ENCODE measurements at places on chromosomes 2 and 18.
A peak's percentile ranks its signal among the peaks of the same experiment; 100 is the strongest.

DNA sequence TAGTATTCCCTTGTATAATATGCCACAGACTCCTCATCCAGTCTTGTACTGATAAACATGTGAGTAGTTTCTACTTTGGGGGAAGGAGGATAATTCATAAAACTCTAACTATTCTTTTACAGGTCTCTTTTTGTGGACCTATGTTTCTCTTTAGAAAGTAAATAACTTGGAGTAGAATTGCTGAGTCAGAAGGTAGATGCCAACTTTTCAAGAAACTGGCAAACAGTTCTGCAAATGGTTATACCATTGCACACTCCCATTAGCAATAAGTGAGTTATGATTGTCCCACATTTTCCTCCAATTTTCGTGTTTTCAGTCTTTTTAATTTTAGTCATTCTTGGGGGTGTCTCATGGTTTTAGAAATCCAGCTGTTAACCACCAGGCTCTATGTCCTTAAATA lies 477.2 kb upstream of the LRRTM4 start:
- no peak for DNase-seq

DNA sequence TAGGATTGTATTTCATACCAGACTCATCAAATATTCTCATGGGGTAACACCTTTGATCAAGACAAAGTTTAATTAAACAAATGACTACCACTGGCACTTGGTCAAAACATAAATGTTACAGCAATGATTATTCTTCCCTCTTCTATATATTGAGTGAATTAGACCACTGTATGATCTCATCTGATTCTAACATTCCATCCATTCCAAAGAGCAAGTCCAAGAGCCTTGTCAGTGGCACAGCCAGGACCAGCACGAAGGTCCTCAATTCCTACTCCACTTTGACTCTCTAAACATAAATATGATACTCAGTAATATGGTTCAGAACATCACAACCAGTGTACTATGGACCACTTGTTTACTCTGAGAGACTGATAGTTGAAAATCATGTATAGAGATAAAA lies 86.4 kb downstream of the AP1S3 start:
- peak; percentile 74 for DNase-seq

DNA sequence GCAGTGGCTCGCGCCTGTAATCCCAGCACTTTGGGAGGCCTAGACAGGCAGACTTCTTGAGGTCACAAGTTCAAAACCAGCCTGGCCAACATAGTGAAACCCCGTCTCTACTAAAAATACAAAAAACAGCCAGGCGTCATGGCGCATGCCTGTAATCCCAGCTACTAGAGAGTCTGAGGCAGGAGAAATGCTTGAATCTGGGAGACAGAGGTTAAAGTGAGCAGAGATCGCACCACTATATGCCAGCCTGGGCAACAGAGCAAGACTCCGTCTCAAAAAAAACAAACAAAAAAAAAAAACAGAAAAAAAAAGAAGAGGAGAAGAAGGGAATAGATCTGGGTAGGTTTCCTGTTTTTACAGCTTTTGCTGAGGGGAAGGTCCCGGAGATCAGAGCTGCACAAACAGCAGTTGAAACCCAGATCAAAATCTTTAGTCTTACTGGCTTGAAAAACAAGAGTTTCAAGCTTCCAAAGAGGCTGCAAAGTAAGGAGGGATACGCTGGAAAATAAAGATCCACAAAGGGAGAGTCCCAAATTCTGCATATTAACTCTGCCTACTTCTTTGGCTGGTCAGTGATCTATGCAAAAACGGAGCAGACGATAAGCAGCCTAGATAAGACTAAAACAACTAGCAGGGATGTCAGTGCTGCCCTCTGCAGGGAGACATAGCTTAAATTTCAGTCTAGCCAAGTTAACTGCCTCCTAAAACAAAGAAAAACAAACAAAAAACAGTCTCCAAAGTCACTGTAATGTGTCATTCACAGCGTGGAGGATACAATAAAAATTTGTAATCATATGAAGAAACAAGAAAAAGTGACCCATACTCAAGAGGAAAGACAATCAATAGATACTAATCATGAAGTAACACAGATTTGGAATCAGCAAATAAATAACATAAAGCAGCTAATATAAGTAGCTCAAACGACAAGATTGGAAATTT lies 74.1 kb downstream of the TLK1 start:
- DNase-seq = peak; percentile 60

- no peak for DNase-seq
Observed at GRCh38 chr18:7370802-7371201, 139.9 kb downstream of the LRRC30 start.

- DNase-seq = peak; percentile 69
Observed at GRCh38 chr18:11494107-11494506, 115.3 kb upstream of the SLC35G4 start.

DNA sequence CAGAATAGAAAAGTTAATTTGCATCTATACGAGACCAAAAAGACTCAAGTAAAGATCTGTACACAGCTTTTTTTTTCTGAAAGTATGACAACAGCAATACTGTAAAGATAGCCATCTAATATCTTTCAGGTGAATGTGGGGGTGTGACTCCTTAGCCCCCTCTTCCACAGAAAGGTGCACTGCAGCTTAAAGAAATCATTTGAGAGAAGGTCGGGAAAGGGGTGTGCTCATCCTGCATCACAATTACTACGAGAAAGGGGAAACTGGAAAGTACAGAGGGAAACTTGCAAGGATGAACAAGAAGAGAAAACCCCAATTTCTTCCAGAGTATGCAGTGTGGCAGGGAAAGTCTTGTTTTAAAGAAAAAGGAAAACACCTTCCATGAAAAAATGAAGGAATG lies 255.6 kb downstream of the CCDC178 start:
- no peak for DNase-seq

GRCh38 chr2:237733677-237734300 lies 64.8 kb upstream of the RBM44 start:
- DNase-seq = no peak

- peak; percentile 79 for DNase-seq
Observed at GRCh38 chr2:215931256-215931903, 82.0 kb downstream of the MREG start.

- no peak for DNase-seq
Observed at GRCh38 chr2:37125416-37125815, 31.4 kb downstream of the EIF2AK2 start.

GRCh38 chr18:61360404-61361383 lies 27.5 kb downstream of the CDH20 start:
- DNase-seq = no peak

GRCh38 chr2:11597538-11598225 lies 63.8 kb downstream of the GREB1 start:
- DNase-seq = no peak

- DNase-seq = no peak
Observed at GRCh38 chr2:186559370-186559769, 30.5 kb upstream of the ITGAV start.

DNA sequence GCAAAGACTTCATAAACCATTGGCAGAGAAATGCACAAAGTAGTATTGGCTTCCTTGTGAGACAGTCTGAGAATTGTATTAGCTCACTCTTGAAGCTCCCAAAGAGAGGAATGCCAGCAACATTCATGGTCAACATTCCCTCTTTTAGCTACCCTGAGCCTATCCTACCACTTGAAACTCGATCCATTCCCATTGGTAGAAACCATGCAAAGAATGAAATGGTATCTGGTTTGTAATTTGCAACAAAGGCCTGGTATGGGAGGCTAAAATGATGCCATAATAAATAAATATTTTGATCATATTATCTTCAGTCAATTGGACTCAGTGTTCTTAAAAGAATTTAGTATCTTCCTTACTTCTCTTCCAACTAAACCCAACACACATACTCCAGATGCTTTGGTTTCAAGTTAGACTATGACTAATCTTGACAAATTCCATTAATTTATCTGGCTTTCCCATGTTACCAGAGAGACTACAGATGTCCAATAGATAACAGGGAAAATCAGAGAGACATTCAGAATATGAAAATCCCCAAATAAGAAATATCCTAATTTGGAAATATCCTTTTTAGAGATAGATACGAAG lies 102.9 kb downstream of the DHRS9 start:
- peak; percentile 6 for DNase-seq

DNA sequence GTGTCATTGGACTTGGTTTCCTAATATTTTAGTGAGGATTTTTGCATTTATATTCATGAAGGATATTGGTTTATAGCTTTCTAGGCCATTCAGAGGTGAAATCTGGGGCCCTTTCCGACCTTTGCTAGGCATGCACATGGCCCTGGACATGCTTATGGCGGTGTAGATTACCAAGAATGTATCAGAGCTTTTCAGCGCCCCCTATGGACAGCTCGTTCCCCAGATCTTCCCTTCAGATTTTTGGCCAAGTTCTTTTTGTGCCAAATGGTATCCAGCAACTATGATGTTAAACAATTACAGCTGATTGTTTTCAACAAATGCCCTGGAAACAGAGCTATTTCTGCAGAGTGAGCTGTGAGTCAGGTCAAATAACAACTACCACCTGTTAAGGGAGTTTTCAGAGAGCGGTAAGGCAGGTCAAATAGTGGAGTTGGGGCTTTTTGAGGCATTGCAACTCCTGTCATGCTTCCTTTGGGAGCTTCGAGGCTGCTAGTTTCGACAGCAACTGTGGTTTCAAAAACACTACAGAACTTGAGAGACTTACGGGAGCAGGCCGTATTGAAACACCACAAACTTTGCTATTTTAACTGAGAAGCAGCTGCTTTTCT lies 188.3 kb downstream of the ZNF516 start:
- DNase-seq = no peak

GRCh38 chr2:30439879-30440278 lies 7.2 kb upstream of the LCLAT1 start:
- no peak for DNase-seq

DNA sequence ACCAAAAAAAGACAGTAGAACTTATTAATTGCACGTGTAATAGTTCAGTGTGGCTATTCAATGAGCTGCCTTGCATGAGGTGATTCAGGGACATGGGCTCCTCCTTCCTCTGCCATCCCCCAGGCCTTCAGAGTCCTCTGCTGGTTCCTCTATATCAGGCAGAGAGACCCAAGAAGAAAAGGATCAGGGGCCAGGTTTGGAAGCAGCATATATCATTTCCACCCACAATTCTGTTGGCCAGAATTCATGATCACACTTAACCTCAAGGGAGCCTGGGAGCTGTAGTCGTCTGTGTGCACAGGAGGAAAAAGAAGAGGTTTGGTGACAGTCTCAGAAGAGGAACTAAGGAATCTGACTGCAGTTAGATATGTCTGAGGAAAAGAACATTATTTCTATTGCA lies 114.0 kb upstream of the GLS start:
- DNase-seq = no peak

DNA sequence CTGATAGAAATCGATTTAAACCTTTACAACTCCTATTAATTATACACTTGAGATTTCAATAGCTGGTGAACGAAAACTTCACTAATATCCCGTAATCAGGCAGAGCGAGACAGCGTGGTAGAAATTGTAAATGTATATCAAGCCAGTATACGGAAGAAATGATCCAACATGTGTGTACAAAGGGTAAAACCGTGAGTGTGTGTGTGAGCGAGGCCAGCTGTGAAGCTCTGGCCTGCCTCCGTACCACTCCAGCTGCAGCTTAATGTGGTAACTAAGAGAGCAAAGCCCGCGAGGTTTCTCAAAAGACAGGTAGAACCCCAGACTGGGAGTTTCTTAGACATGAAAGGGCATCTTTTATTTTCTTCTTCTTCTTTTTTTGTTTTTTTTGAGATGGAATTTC lies 52.3 kb upstream of the ZNF516 start:
- no peak for DNase-seq

- no peak for DNase-seq
Observed at GRCh38 chr2:67596871-67597270, 199.7 kb downstream of the ETAA1 start.

- no peak for DNase-seq
Observed at GRCh38 chr18:45557779-45558178, 57.5 kb upstream of the SLC14A2 start.

DNA sequence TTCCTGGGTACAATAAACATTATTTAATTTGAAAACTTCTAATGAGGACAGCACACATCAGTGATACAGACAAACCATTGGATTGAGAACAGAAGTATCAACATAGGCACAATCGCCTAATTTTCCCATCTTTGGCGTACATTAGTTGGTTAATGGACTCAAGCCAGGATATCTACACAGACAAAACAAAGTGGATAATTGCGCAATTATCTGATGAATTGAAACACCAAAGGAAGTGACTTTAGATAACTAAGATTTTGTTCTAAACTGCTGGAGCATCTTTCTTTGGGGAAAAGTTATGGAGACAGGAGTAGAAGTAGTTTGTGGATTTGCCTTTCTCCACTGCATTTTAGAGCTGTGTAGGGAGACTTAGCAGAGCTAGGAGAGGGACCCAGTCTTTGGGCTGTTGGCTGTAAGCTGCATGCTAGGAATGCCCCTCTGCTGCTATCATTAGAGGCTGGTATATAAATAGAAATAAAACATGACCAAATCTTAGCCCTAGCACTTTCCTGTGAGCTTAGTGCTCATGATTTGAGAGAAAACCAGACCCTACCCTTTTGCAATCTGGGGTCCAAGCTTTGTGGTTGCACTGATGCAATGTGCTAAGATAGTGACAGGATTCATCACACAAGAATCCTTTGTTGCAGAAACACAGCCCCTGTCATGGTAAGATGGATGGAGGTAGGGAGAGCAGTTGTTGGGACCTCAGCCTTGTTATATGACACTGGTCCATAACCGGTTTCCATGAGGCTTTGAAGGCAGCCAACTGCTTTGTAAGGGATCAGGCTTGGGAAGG lies 264.5 kb upstream of the PIK3C3 start:
- DNase-seq = no peak

DNA sequence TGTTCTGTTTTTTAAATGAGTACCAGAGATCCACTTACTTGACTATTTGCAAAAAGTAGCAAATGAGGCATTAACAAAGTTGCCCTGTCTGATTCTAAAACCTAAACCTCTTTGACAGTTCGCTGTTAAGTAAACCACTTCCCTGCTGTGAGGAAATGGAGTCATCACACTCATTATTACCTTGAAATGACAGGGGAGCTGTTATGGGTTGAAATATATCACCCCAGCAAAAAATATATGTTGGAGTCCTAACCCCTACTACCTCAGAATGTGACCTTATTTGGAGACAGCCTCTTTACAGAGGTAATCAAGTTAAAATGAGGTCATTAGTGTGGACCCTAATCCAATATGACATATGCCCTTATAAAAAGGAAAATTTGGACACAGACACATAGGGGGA lies 36.1 kb downstream of the DHRS9 start:
- no peak for DNase-seq

DNA sequence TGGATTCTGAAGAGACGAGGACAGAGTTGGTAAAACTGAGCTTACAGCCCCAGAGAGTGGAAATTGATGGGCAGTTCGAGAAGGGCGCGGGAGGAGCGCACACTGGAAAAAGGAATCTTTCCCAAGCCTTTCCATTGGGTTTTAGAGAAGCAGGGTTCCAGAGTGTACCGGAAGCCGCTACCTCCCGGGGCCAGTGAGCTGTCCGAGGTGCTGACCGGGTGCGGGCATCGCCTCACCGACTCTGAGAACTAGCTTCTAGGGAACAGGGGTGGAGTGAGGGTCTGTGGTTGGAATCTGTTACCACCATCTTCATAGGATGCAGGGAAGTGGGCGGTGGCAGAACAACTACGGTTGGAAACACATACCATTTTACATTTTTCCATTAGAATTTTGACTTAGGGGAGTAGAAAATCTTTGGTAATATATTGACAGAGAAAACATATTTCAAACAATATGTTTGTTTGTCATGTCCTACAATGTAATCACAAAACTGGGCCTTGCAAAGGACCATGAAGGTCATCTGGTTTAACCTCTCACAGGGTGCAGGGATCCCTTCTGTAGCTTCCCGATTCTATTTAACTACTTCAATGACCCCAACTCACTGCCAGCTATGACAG lies 724 bp downstream of the NMS start:
- DNase-seq = peak; percentile 5

Measured in EL (cell line).